ENCODE measurements at places on chromosomes 4 and X. TPM values are rescaled to one million over a fixed set of nuclear protein-coding genes. Genes with fewer than 3 reads are reported as not detected.
A peak's percentile ranks its signal among the peaks of the same experiment; 100 is the strongest.

- H3K4me3 ChIP-seq, result no peak overlapping the region
- no peaks in the 10 kb centered on the region for H3K27me3 ChIP-seq
- no peaks in the 10 kb centered on the region for H3K36me3 ChIP-seq
- DNase-seq, result no peak
- no peak overlapping the region for H3K27ac ChIP-seq
Observed at GRCh38 chr4:173442223-173442932, 43.5 kb upstream of the SCRG1 start.

DNA sequence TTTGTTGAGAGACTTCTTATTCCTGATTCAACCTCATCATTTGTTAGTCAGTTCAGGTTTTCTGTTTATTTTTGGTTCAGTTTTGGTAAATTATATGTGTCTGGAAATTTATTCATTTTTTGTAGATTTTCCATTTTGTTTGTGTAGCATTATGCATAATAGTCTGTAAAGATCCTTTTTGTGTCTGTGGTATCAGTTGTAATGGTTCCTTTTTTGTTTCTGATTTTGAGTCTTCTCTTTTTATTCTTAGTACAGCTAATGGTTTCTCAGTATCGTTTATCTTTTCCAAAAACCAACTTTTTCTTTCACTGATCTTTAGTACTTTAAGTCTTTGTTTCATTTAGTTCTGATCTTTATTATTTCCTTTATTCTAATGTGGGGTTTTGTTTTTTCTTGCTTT lies 61.4 kb downstream of the NWD2 start:
- H3K4me1 ChIP-seq, result no peaks in the 10 kb centered on the region
- H3K4me3 ChIP-seq, result no peak overlapping the region
- DNase-seq, result no peak
- H3K36me3 ChIP-seq, result no peaks in the 10 kb centered on the region
- H3K27ac ChIP-seq, result no peak overlapping the region

GRCh38 chrX:153561337-153561736 lies 37.6 kb downstream of the CCNQ start:
- H3K27ac ChIP-seq, result no peak overlapping the region
- H3K4me1 ChIP-seq, result no peaks in the 10 kb centered on the region
- no peak for DNase-seq

- no peaks in the 10 kb centered on the region for H3K27me3 ChIP-seq
- no peaks in the 10 kb centered on the region for H3K4me1 ChIP-seq
- H3K36me3 ChIP-seq, result no peaks in the 10 kb centered on the region
- H3K4me3 ChIP-seq, result no peak overlapping the region
- no peak for DNase-seq
- no peak overlapping the region for H3K27ac ChIP-seq
Observed at GRCh38 chr4:170005472-170005871, 20.7 kb downstream of the MFAP3L start.

DNA sequence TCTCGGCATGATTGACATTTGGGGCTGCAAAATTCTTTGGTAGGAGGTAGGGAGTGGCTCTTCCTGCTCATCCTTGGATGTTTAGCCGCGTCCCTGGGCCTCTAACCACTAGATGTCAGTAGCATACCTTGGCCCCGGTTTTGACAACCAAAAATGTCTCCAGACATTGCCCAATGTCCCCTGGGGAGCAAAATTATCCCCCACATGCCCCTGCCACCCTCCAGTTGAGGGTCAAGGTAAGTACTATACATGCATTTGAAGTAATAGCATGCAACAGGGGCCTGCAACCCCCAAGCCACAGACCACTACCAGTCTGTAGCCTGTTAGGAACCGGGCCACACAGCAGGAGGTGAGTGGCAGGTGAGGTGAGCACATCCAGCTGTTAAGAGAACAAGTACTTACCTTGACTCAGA lies 17.6 kb upstream of the KIAA1210 start:
- H3K36me3 ChIP-seq, result no peaks in the 10 kb centered on the region
- no peaks in the 10 kb centered on the region for H3K4me1 ChIP-seq
- H3K27me3 ChIP-seq, result no peaks in the 10 kb centered on the region
- DNase-seq, result no peak
- H3K4me3 ChIP-seq, result no peak overlapping the region

GRCh38 chr4:179671609-179672008 lies 2229.4 kb upstream of the AGA start:
- H3K27me3 ChIP-seq, result no peaks in the 10 kb centered on the region
- no peak overlapping the region for H3K4me3 ChIP-seq
- H3K36me3 ChIP-seq, result no peaks in the 10 kb centered on the region
- H3K4me1 ChIP-seq, result no peaks in the 10 kb centered on the region
- H3K27ac ChIP-seq, result no peak overlapping the region

- H3K27ac ChIP-seq, result no peak overlapping the region
- no peak for DNase-seq
- no peaks in the 10 kb centered on the region for H3K36me3 ChIP-seq
- H3K27me3 ChIP-seq, result no peaks in the 10 kb centered on the region
- no peak overlapping the region for H3K4me3 ChIP-seq
- H3K4me1 ChIP-seq, result no peaks in the 10 kb centered on the region
Observed at GRCh38 chrX:28022371-28022770, 41.1 kb upstream of the DCAF8L1 start.

- H3K4me1 ChIP-seq, result no peaks in the 10 kb centered on the region
- H3K4me3 ChIP-seq, result no peak overlapping the region
- H3K36me3 ChIP-seq, result no peaks in the 10 kb centered on the region
- DNase-seq, result no peak
Observed at GRCh38 chrX:56099271-56099670, 132.9 kb upstream of the KLF8 start.

GRCh38 chr4:139971111-139971510 lies 182.9 kb downstream of the MAML3 start:
- no peak for DNase-seq
- no peaks in the 10 kb centered on the region for H3K36me3 ChIP-seq
- no peak overlapping the region for H3K4me3 ChIP-seq
- no peaks in the 10 kb centered on the region for H3K27me3 ChIP-seq
- H3K4me1 ChIP-seq, result peaks cover 28% of the 10 kb centered on the region
- H3K27ac ChIP-seq, result no peak overlapping the region

- no peak overlapping the region for H3K4me3 ChIP-seq
- DNase-seq, result no peak
- no peaks in the 10 kb centered on the region for H3K27me3 ChIP-seq
- no peaks in the 10 kb centered on the region for H3K36me3 ChIP-seq
- no peak overlapping the region for H3K27ac ChIP-seq
- no peaks in the 10 kb centered on the region for H3K4me1 ChIP-seq
Observed at GRCh38 chrX:36414056-36414455, 494.5 kb downstream of the CFAP47 start.

- H3K4me1 ChIP-seq, result peaks cover 86% of the 10 kb centered on the region
- no peaks in the 10 kb centered on the region for H3K36me3 ChIP-seq
- no peak overlapping the region for H3K4me3 ChIP-seq
- DNase-seq, result peak; percentile 80
Observed at GRCh38 chr4:8537041-8537461, 43.1 kb upstream of the GPR78 start.

- no peaks in the 10 kb centered on the region for H3K36me3 ChIP-seq
- no peaks in the 10 kb centered on the region for H3K4me1 ChIP-seq
- H3K27ac ChIP-seq, result no peak overlapping the region
- no peak overlapping the region for H3K4me3 ChIP-seq
- H3K27me3 ChIP-seq, result no peaks in the 10 kb centered on the region
Observed at GRCh38 chr4:39441593-39441992, 17.1 kb downstream of the RPL9 start.

GRCh38 chrX:72120837-72121236 lies 10.9 kb downstream of the RTL5 start:
- H3K4me3 ChIP-seq, result no peak overlapping the region
- no peak for DNase-seq
- H3K36me3 ChIP-seq, result no peaks in the 10 kb centered on the region
- peaks cover 7% of the 10 kb centered on the region for H3K27me3 ChIP-seq
- H3K27ac ChIP-seq, result no peak overlapping the region
- H3K4me1 ChIP-seq, result no peaks in the 10 kb centered on the region

GRCh38 chrX:103550415-103551051 lies 31.2 kb upstream of the RAB40A start:
- no peak for DNase-seq
- H3K4me1 ChIP-seq, result peaks cover 6% of the 10 kb centered on the region
- H3K4me3 ChIP-seq, result no peak overlapping the region
- no peaks in the 10 kb centered on the region for H3K27me3 ChIP-seq
- no peak overlapping the region for H3K27ac ChIP-seq
- H3K36me3 ChIP-seq, result no peaks in the 10 kb centered on the region

GRCh38 chr4:83118869-83119268 lies 4.3 kb upstream of the PLAC8 start:
- H3K27ac ChIP-seq, result no peak overlapping the region
- DNase-seq, result no peak
- H3K27me3 ChIP-seq, result no peaks in the 10 kb centered on the region

DNA sequence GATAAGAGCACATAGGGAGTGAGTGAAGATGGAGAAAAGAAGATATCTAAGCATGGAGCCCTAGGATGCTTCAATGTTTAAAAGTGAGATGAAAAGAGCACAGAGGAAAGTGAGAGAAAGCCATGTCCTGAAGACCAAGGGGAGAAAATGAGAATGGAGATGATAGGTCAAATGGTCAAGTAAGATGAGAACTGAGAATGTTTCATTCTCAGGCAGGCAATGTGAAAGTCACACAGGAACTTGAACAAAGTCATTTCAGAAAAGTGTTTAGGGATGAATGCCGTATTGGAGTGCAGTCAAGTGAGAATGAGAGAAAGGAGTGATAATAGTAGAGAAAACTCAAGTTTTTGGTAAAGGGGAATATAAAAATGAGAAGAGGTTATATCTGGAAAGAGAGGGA lies 148.7 kb upstream of the PTCHD1 start:
- no peaks in the 10 kb centered on the region for H3K36me3 ChIP-seq
- DNase-seq, result no peak
- no peak overlapping the region for H3K27ac ChIP-seq
- H3K27me3 ChIP-seq, result no peaks in the 10 kb centered on the region
- no peak overlapping the region for H3K4me3 ChIP-seq

DNA sequence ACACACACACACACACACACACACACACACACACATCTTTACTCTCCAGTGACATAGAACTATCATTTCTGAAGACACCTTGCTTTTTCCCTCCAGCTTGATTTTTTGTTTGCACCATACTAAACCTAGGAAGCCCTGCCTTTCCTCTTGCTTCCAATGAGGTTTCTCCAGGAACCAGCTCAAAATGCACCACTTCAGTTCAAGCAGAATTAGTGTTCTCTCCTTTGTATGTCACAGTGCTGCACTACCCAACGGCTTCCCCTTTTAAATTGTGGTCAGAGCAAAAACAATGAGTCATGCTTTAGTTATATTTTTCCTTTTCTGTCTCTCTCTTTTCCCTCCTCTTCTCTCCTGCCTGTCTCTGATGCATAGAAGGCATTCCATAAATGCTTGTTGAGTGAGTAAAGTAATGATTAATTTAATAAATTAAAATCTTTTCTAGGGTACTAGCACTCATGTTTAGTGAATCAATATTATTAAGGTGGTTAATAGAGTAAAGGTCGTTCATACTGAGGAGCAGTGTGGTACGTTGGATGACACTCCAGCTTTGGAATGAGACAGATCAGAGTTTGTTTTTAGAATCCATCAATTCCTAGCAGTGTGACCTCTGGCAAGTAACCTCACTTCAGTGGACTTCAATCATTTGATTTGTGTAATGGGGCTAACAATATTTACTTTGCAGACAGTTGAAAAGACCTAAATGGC lies 5.9 kb downstream of the RTL3 start:
- H3K27ac ChIP-seq, result no peak overlapping the region
- H3K36me3 ChIP-seq, result no peaks in the 10 kb centered on the region
- no peaks in the 10 kb centered on the region for H3K4me1 ChIP-seq
- no peak overlapping the region for H3K4me3 ChIP-seq

- DNase-seq, result no peak
- no peaks in the 10 kb centered on the region for H3K27me3 ChIP-seq
- H3K27ac ChIP-seq, result no peak overlapping the region
- no peaks in the 10 kb centered on the region for H3K36me3 ChIP-seq
Observed at GRCh38 chr4:110211007-110211769, 12.8 kb upstream of the ELOVL6 start.

DNA sequence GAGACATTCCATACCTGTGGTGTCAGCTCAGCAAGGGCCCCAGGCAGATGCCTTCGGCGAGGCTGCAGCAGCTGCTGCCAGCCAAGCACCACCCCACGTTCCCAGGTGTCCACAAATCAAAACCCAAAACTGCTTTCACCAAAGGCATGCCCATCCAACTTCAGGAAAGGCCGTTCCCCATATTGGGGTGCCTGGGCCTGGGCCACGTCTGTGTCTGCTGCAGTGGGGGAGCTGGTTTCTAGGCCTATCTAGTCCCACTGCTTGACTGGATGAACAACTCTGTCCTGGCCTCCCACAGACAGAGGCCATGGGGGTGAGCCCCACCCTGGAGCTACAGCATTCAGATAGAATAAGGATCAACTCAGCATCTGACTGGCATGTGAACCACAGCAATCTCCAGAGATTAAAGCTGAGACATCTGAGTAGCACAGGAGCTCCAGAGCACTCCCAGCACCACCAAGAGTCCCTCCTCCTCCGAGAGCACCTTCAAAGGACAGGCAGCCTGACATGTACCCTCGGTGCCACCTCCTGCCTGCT lies 37.0 kb downstream of the NAT8L start:
- no peak overlapping the region for H3K4me3 ChIP-seq
- DNase-seq, result peak; percentile 77
- H3K27ac ChIP-seq, result no peak overlapping the region
- H3K4me1 ChIP-seq, result 0 out of 2 replicates have a peak, but pooled peaks cover 11% of the 10 kb centered on the region

- no peak overlapping the region for H3K4me3 ChIP-seq
- H3K4me1 ChIP-seq, result peaks cover 10% of the 10 kb centered on the region
- H3K36me3 ChIP-seq, result no peaks in the 10 kb centered on the region
- DNase-seq, result no peak
Observed at GRCh38 chr4:95248720-95249425, 299.9 kb downstream of the UNC5C start.

GRCh38 chrX:13317366-13317765 lies 2.5 kb downstream of the ATXN3L start:
- H3K27me3 ChIP-seq, result no peaks in the 10 kb centered on the region
- DNase-seq, result no peak

DNA sequence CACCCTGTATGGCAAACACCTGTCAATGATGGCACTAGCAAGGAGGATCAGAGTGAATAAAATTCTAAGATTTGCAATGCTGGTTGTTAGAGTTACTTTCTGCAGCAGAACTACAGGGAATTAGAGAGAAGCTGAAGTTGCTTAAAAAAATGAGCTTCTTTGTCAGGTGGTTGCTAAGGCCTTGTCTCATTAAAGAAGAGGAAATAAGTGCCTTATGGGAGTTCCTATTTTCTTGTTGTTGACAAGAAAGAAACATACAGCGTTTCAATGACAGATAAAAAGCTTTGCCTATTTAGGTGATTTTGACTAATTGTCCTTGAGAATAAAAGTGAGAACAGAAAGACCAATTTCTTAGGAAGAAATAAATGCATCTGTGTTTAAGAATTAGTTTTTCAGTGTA lies 106.0 kb upstream of the ARHGAP24 start:
- H3K27ac ChIP-seq, result no peak overlapping the region
- no peaks in the 10 kb centered on the region for H3K4me1 ChIP-seq
- no peaks in the 10 kb centered on the region for H3K36me3 ChIP-seq

The FAM184B gene
- total RNA-seq, result not detected

The POF1B gene
- total RNA-seq, result 0.28 TPM

The RBMXL3 gene
- not detected for total RNA-seq

The TKTL2 gene
- not detected for total RNA-seq

The DCUN1D4 gene
- 25.3 TPM for total RNA-seq

The TEX11 gene
- not detected for total RNA-seq

The MEPE gene
- not detected for total RNA-seq

The DGAT2L6 gene
- not detected for total RNA-seq

The VAMP7 gene
- total RNA-seq, result 60.2 TPM

The FABP2 gene
- total RNA-seq, result not detected

The MAGEE1 gene
- 4.2 TPM for total RNA-seq

The P2RY4 gene
- 0.65 TPM for total RNA-seq

The RXFP1 gene
- total RNA-seq, result not detected

The RAI2 gene
- not detected for total RNA-seq

The PAPSS1 gene
- total RNA-seq, result 18.8 TPM

Measured in PC-9 (cell line).